ENCODE measurements at places on chromosomes 13 and 19.

DNA sequence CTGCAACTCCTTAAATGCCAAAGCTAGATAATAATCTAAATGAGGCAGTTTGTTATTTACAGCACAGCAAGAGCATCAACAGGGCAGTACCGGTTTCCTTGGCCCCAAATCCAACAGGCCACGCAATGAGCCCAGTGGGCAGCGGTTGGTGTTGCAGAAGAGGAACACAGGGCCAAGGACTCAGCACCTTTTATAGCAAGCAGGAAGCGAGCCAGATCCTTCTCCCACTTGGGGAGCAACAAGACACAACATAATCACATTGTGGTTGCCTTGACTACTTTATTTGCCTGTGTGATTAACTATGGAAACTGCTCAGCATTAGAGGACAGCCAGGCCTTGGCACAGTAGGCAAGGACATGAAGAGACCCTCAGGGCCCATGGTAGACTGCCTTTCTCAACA, 67.1 kb upstream of the HTR2A start:
- peak; percentile 13 for DNase-seq

GRCh38 chr13:98189841-98190505, 12.9 kb upstream of the RNF113B start:
- DNase-seq = no peak

DNA sequence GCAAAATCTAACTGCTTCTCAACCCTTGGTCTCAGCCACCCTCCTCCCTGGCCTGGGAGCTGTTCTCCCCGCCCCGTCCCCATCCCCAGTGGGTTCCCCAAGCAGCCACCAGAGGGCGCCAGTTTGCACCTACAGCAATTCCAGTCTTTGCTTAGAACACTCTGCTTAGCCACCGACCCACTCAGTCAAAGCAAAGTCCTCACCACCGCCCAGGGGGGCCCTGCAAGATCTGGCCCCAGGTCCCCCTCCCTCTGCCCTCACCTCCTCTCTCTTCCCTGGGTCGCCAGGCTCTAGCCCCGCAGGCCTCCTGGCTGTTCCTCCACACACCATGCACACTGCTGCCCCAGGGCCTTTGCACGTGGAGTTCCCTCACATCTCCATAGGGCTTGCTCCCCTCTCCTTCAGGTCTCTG, 12.4 kb downstream of the TMEM143 start:
- DNase-seq = peak; percentile 47

- no peak for DNase-seq
Measured at GRCh38 chr13:34152409-34152808, 334.5 kb downstream of the RFC3 start.

- no peak for DNase-seq
Measured at GRCh38 chr13:103931331-103931845, 865.2 kb upstream of the SLC10A2 start.

DNA sequence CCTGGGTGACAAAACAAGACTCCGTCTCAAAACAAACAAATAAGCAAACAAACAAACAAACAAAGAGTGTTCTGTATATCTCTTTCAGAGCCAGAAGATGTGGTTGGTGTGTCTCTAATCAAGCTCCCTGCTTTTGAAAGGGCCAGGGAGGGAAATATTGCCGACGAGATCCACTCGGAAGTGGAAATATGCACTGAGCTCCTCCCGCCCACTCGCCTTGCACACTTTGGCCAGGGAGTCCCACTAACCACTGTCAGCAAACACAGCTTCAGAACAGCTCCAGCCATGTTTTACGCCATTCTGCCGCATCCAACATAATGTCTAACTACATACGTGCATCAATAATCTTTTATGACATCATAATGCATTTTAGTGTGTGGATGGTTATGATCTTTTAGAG, 155.5 kb upstream of the VSTM2B start:
- DNase-seq = no peak

DNA sequence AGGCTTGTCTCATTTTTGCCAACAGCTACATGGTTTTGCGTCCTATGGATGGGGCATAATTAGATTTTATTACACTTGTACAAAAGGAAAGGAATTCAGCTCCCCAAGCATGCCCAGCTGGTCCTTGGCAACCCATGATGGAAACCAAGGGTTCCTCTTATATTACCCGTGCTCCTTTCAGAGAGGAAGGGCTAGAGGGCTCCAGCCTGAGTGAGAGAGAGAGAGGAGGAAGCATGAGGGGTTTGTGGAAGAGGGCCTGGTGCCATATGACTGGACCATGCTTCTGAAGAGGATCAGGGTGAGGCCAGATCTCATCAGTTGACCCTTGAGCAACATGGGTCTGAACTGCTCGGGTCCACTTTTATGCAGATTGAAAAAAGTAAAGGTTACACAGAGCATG, 3.5 kb upstream of the RPS9 start:
- no peak for DNase-seq
